ENCODE measurements at places on chromosomes 4 and X. TPM values are rescaled to one million over a fixed set of nuclear protein-coding genes. Genes with fewer than 3 reads are reported as not detected.

DNA sequence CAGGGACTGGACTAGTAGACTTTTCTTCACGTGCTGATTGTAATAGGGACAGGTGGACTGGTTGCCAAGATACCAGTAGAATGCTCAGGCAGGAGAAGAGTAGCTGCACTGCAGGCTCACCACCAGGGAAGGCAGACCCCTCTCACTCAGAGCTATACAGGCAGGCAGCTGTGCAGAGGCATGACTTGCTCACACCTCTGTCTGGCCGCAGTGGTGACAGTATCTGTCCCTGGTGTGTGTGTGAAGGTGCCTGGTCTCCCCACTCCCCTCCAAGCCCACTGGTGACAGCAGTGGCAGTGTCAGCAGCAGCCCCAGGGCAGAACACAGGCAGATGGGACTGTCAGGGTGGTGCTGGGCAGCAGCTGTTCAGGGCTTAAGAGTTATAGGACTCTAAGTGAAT, 140.7 kb downstream of the RPS6KA6 start:
- DNase-seq, result no peak

DNA sequence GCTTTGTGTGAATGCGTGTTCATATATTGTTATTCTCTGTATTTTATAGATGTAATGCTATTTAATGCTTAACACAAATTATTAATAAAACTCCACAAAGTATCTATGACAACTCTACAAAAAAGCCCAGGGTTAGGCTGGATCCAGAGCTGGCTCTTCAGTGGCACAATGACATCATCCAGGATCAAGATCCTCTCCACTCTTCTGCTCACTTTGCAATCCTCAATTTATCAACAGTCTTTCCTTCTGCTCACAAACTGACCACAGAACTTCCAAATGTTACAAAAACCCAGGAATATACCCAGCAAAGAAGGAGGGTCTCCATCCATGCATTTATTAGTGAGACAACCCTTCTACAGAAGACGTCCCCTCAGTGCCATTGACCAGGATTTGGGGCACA, 132.3 kb downstream of the HNRNPD start:
- no peak for DNase-seq

- no peak for DNase-seq
Observed at GRCh38 chr4:146212781-146213180, 1.6 kb upstream of the REELD1 start.

- no peak for DNase-seq
Observed at GRCh38 chr4:27248829-27249228, 388.2 kb downstream of the STIM2 start.

DNA sequence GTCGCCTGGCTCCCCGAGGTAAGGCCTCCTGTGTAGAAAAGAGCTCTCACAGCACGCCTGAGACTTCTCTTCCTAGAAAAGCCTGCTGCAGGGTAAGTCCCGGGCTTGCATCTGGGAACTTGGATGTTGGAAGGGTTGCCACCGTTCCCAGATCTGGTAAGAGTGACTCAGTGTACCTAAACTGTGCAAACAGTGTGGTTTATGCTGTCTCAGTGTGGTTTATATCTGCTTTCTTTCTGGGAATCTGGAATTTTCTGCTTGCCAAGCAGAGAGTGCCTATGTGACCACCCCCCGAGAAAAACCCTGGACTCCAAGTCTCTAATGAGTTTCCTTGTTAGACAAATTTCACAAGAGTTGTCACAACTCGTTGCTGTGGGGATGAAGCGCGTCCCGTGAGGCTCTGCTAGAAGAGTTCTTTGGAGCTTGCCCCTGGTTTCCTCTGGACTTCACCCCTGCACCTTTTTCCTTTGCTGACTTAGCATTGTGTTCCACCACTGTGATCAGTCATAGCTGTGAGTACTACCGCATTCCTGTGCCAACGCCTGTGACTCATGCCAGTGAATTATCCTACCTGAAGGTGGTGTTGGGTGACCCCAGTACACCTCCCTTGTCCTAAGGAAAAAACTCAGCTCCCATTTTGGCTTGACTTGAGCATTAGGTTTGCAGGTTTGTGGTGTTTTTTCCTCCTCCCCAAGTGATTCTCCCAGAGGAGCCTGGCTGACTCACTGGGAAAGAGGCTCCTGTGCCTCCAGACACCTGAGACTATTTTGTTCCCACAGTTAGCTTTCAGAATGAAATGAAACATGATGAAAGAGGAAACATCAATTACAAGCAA, 14.5 kb downstream of the SLC2A9 start:
- DNase-seq, result no peak

DNA sequence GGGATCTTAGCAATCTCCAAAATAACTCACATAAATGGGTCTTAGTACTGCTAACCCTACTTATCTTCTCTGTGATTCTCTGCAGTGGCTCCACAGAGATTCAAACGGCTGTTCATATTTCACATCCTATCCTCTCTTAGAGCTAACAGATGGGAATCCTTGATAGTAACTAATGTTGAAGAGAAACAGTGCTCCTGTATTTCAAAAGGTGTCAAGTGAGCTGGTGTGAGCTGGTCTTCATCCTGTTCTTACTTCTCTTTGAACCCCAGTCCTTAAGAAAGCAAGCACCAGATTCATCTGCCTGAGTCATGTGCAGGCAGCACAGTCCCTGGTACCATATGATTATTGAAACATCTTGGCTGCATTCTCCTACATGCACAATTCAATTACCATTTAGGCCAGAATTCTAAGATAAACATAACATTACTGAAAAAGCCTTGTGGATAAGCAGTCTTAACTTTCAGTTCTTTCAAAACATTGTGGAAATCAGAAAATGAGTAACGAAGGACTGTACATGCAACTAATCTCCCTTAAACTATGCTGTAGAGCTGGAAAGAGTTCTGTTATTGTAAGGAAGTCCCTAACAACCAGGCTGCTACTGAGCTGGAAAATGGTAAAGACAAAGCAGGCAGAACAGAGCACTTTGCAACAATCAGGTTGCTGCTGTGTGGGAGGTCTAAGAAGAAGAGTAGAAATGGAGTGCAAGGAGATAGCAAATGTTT, 153.1 kb downstream of the NPNT start:
- no peak for DNase-seq

The MSX1 gene
- 35.1 TPM for total RNA-seq

The CNOT6L gene
- total RNA-seq, result 20.2 TPM

The EFHC2 gene
- total RNA-seq, result not detected

- DNase-seq, result no peak
Observed at GRCh38 chrX:19245711-19246269, 97.9 kb upstream of the PDHA1 start.

The SMIM43 gene
- not detected for total RNA-seq

The NDST4 gene
- total RNA-seq, result 4.4 TPM

DNA sequence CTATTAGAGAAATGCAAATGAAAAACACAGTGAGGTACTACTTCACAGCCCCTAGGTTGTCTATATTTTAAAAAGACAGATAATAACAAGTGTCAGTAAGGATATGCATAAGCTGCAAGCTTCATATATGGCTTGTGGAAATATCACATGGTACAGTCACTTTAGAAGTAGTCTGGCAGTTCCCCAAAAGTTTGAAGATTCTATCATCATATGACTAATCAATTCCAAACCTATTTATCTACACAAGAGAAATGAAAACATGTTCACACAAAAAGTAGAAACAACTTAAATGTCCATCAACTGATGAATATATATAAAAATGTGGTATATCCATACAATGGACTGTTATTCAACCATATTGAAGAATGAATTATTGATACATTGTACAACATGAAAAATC, 185.8 kb upstream of the STK26 start:
- DNase-seq, result no peak

DNA sequence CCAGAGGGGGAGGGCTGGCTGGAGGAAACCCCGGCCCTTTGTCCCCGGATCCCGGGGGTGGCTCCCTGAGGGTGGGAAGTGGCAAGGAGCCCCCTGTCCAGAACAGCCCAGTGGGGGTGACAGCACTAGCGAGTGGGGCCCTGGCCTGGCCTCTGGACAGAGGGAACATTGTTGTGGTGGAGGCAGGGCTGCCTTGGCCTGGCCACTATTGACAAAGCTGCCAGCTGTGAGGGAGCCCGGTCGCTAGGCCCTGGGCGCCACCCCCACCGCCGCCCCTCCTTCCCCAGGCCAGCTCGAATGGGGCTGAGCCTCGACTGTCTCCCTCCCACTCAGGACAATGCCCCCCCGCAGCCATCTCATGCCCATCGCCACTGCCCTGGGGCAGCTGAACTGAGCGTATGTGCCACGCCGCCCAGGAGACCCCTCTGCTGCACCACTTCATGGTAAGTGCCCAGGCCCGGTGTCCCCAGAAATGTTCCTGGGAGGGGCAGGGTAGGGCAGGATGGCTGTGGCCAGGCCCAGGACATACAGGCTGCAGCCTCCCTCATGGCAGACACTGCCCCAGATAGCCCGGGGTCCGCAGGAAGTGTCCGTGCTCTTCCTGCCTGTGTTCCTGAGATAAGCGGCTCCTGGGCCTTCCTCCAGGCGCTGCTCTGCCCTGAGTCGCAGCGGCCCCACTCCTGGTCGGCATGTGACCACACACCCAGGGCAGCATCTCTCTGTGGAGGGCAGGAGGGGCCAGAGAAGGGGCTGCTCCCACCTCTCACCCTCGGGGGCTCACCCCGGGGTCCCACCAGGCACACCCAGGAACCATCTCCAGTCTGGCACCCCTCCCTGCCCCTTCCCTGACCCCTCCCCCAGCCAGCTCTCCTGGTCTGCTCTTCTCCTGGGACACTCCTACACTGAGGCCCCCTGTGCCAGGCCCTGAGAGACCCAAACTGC, 1.4 kb downstream of the PLXNB3 start:
- no peak for DNase-seq

DNA sequence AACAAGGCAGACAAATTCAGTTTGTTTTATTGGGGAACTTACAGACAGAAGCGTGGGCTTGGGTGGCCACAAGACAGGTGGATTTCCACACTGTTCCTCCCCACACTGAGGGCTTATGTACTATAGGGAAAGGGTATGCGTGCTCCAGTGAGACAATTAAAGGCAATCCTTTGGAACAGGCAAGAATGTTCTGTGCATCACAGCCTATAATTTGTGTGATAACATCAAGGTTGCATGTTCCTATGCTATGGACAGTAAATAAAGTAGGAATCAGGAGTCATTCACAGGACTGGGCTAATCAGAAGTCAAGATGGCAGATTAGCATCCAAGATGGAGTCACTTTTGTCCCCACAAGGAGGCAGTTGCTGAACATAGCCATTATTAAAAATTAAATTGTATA, 84.6 kb upstream of the TRIM2 start:
- no peak for DNase-seq

DNA sequence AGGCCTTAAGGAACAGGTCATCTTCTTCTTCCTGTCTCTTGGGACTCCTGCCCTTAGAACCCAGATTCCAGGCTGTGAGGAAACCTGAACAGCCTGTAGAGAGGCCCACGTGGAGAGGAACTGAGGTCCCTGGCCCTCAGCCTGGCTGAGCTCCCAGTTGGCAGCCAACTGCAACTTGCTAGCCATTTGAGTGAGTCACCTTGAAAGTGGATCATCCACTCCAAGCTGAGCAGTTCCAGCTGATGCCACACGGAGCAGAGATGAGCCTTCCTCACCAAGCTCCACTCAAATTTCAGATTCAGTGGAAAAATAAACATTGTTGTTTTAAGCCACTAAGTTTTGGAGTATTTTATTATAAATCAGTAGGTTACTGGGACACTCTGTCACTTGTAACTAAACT, 392.5 kb downstream of the BCOR start:
- no peak for DNase-seq

DNA sequence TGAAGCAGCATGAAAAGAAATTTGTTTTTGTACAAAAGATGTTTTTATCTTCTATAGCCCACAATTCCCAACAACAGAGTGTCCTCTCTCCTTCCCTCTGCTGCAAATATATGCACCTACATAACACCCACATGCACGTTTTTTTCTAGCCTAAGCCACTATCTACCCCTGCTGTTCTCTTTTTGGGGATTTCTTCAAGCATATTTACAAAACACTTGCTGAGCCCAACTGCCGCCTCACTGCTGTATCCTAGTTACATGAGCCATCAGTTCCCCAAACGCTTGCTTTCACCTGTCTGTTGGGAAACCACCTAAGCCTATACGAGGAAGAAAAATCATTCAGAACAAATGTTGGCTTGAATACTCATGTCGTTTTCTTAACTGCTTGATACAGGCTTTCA, 127.2 kb downstream of the CHRNA9 start:
- no peak for DNase-seq

The PITX2 gene
- 82.8 TPM for total RNA-seq

The OPRPN gene
- not detected for total RNA-seq

GRCh38 chr4:26151615-26152014, 169.2 kb upstream of the RBPJ start:
- no peak for DNase-seq

The ADH7 gene
- not detected for total RNA-seq

DNA sequence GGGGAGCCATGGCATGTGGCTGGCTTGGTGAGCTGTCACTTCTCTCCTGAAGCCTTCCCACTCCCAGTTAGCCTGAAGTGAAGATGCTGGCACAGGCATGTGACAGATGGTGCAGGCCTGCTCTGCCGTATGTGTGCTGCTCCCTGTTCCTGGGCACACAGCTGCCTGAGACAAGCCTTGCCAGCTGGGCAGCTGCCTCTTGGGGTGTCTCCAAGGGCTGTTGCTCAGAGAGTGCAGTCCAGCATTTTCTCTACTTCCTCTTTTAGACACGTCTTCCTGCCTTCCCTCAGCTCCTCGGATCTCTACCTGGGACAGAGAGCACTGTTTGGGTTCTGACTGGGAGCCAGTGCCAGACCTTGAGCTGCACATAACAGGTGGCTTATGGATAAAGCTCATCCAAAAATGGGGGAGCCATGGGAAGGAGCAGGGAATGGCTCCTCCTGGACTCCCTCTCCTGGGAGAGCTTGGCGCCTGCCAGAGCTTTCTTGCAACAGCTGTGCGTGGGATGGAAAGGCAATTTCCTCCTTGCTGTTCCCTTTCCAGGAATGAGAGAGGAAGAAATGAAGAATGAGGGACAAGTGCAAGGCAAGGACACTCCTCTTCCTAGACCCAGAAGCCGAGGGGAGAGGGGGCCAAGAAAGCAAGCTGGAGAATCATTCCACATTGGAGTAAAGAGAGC, 132.9 kb downstream of the MSL3 start:
- no peak for DNase-seq

GRCh38 chrX:75989806-75990590, 182.9 kb upstream of the PBDC1 start:
- no peak for DNase-seq

DNA sequence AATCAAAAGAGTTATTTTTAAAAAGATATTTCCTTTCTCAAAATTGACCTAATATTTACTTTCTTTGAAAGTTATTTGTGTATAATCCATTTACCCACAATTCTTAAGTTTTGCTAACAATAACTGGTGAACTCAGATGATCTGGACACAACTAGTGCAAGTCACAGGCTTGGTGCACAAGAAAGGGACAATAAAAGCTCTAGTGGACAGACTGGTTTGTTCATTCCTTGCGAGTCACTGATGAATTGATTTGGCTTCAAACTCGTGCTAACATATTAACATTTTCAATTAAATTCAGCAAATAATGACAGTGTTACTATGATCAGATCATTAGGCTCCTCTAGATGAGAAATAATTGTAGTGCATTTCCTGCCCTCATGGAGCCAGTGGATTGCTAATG, 169.2 kb downstream of the BMPR1B start:
- DNase-seq, result no peak

- DNase-seq, result no peak
Observed at GRCh38 chr4:178026999-178027398, 584.8 kb upstream of the AGA start.

The PGAM4 gene
- not detected for total RNA-seq

- no peak for DNase-seq
Observed at GRCh38 chr4:181150191-181150590, 1093.0 kb upstream of the TENM3 start.

Measured in Caco-2 (cell line).